IMR-90 (cell line): ENCODE measurements at places on chromosomes 6 and 20. TPM values are rescaled to one million over a fixed set of nuclear protein-coding genes. Genes with fewer than 3 reads are reported as not detected.

GRCh38 chr6:125022391-125022989 is 60.3 kb downstream of the RNF217 start:
- DNase-seq = no peak

DNA sequence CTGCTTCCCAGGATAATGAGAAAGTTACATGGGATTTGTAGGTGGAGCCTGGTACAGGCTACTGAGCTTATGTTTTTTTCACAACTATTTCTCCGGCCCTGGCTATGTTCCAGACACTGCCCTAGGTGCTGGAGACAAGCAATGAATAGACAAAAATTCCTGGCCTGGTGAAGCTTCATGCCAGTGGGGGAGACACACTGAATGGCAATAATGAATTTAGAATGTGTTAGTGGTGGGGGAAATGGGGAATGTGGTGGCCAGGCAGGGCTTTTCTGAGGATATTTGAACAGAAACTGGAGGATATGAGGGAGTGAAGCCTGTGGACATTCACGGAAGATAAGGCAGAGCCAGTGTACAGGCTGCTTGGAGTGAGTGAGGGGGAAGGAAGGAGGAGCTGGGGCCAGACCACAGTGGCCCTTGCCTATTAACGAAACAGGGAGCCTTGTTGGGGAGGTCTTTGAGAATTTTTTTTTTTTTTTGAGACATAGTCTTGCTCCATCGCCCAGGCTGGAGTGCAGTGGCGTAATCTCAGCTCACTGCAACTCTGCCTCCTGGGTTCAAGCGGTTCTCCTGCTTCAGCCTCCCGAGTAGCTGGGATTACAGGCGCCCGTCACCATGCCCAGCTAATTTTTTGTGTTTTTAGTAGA is 6.6 kb downstream of the FOXS1 start:
- no peak for DNase-seq

DNA sequence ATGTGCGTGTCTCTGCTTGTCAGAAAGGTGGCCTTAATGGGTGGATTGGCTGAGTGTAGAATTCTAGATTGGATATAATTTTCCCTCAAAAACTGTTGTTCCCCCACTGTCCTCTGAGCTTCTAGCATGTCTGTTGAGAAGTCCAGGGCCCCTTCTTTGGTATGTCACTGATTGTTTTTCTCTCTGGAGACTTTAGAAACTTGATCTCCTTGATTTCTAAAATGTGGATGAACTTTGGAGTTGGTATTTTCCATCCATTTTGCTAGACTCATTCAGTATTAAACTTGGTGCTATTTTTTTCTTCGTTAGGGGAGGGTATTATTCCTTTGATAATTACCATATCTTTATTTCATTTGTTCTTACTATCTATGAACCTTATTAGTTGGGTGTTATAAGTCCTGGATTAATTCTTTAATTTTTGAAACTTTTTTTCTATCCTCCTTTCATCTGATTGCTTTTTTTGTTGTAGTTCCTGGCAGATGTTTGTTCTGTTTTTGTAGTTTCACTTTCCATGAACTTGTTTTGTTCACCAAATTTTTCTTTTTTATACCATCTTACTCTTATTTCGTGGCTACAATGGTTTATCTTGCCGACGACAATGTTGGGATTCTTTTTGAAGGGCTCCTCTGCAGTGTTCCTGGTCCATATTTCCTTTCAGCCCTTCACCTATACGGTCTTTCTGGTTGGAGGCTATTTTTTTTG is 68.4 kb downstream of the ARID1B start:
- no peak for DNase-seq

- DNase-seq = no peak
Measured at GRCh38 chr6:21628160-21628559, 34.6 kb downstream of the SOX4 start.

GRCh38 chr20:48047447-48047846 is 262.2 kb upstream of the SULF2 start:
- no peak for DNase-seq

- DNase-seq = no peak
Measured at GRCh38 chr20:34334654-34335407, 28.2 kb upstream of the ITCH start.

DNA sequence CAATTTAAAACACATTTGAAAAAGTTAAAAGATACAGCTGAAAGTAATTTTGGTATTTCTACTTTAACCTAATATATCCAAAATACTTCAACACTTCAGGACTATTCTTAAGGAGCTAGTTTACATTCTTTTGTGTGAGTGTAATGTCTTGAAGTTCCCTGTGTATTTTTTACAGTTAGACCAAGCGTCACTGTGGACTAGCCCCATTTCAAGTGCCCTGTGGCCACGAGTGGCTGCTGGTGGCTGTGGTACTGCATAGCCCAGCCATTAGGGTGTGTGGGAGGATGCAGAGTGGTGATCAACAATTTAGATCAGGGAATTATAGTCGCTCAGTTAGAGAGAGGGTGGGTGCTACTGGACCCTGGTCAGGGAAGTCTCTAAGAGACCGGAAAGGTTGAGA is 869 bp upstream of the CST5 start:
- DNase-seq = peak; percentile 3

GRCh38 chr6:26309731-26310142 is 55.3 kb upstream of the BTN3A2 start:
- peak; percentile 95 for DNase-seq

The XKR7 gene
- not detected in 2 replicates for total RNA-seq

The TTBK1 gene
- total RNA-seq = under 0.01 TPM in 1 of 2 replicates, not detected in the other

The FANCE gene
- total RNA-seq = 7.5 and 9.1 TPM in 2 replicates

The ATP5F1E gene
- 3.8 and 12.2 TPM in 2 replicates for total RNA-seq

The PKIB gene
- 12.2 and 13.1 TPM in 2 replicates for total RNA-seq
